Stimulated activated CD8-positive, alpha-beta memory T cell treated with anti-CD3 and anti-CD28 coated beads, Interleukin-4, amount 100 ng/mL, for 1 hour (primary cell): ENCODE measurements at places on chromosomes 5 and 9.

GRCh38 chr5:125411071-125411743 is 664.8 kb upstream of the ZNF608 start:
- no peak for DNase-seq

- DNase-seq: no peak
Observed at GRCh38 chr9:12141422-12141821, 551.8 kb upstream of the TYRP1 start.

GRCh38 chr5:65760504-65761275 is 38.7 kb downstream of the NLN start:
- peak; percentile 18 for DNase-seq

- DNase-seq: no peak
Observed at GRCh38 chr5:127068493-127069214, 4.6 kb downstream of the C5orf63 start.
